ENCODE measurements at places on chromosomes 16 and 17.

- peak; percentile 29 for DNase-seq
Measured at GRCh38 chr17:72419866-72420774, 299.3 kb downstream of the SOX9 start.

- no peak for DNase-seq
Measured at GRCh38 chr17:49227436-49228261, 2.9 kb downstream of the PHOSPHO1 start.

DNA sequence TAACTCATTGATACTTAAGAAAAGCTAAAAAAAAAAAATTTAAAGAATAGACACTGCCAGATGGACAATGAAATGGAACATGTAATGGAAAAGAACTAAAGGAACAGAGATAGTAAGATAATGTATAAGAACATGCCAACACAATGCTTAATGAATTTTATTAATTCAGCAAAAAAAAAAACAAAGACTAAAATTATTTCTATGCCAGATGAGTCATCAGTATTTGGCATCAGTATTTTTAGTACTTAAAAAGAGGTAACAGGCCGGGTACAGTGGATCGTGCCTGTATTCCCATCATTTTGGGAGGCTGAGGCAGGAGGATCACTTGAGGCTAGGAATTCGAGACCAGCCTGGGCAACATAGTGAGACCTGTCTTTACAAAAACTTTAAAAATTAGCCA lies 168.5 kb downstream of the CYB561 start:
- no peak for DNase-seq

DNA sequence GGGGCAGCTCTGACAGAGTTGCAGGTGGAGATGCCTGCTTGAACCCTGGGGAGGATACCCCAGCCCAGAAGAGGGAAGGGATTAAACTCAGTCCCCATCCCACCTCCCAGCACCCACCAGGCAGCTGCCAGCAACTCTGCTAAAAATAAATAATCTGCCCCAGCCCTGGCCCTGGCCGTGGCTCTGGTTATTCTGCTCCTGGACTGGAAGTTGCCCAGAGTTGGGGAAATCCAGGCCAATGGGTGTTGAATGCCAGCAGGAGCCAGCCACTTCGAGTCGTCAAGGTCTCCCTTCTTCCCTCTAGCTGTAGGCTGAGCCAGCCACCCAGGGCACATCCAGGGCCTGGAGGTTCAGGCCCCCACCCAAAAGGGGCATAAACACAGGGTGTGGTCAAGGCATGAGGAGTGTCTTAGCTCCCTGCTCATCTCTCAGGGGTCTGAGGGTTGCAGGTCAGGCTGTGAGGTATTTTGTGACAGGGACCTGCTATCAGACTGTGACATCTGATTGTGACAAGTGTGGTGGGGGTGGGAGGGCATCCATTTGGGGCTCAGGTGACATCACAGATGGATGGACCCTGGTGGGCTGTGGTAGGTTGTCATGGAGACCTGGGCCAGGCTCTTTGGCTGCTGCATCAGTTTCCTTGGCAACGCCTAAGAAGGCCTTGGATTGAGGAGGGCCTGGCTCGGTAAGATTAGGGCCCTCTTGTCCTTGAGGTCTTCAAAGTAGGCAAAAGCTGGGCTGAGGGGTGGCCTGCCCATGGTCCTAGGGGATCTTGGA lies 1.0 kb upstream of the RRAD start:
- DNase-seq, result peak; percentile 47

- DNase-seq, result no peak
Measured at GRCh38 chr17:39607851-39608130, at the start of gene NEUROD2. TSS of gene NEUROD2 (minus strand) at chr17:39607920. CDS start at chr17:39606599, 1,321 bp downstream.
